Fibroblast of skin of back (primary cell): ENCODE measurements at places on chromosomes 16 and 17.
A peak's percentile ranks its signal among the peaks of the same experiment; 100 is the strongest.

- peak; percentile 33 for DNase-seq
Measured at GRCh38 chr17:76447931-76448652, 4.9 kb downstream of the UBE2O start.

- DNase-seq, result no peak
Measured at GRCh38 chr17:30344283-30345088, 10.6 kb upstream of the TMIGD1 start.

DNA sequence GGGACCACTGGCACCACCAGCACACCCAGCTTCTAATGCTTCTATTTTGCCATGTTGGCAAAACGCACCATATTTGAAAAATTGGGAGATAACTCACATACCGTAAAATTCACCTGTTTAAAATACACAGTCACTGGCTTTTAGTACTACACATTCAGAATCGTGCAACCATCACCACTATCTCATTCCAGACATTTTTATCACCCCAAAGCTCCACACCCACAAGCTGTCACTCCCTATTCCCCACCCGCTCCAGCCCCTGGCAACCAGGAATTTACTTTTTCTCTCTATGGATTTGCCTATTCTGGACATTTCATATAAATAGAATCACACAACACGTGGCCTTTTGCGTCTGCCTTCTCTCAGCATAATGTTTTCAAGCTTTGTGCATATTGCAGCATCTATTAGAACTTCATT, 25.0 kb downstream of the PPL start:
- peak; percentile 20 for DNase-seq

- DNase-seq, result no peak
Measured at GRCh38 chr17:33905338-33905800, 349.7 kb upstream of the CCL2 start.

DNA sequence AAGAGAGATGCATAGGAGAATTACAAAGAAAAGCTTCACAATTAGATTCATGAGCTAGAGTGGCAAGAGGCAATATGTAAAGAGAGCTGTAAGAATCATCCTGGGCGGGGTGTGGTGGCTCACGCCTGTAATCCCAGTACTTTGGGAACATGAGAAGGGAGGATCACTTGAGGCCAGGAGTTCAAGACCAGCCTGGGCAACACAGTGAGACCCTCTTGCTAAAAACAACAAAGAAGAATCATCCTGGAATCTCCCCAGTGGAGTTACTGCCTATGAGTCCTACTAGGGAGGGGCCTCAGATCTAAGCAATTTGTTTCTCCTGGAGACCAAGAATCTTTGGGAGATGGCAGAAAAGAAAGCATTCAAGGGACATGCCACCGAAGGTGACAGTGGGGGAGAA, 119.1 kb downstream of the HIC1 start:
- peak; percentile 70 for DNase-seq
